ENCODE measurements at places on chromosomes 2 and 18.
A peak's percentile ranks its signal among the peaks of the same experiment; 100 is the strongest.

GRCh38 chr2:15299904-15300520, 261.1 kb downstream of the NBAS start:
- no peak for DNase-seq

DNA sequence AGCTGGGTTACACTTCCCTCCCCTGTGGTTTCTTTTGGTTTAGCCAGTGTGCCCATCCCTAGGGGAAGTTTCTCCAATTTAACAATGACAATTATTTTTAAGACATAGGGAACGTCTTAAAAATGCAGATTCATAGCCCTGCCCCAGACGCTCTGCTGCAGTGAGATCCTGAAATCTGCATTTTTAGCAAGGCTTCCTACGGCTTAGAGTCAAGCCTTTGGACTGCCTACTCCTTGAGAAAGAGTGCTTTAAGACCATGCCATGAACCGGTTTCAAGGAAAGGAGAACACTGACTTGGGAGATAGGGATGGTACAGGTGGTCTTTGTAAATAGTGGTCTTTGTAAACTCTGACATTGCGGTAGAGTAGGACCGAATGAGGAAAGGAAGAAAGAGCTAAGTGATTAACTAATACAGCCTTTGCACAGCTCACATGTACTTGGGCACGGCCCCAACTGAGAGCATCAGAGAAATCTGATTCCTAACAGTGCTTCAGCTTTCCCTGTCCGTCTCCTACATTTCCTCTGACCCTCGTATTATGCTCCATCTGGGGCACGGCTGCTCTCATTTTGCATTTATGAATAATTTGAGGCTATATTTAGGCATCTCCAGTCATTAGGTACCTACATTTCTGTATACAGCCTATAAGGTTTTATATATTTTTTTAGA, 217.6 kb upstream of the TANK start:
- DNase-seq = no peak

- peak; percentile 2 for DNase-seq
Observed at GRCh38 chr2:96336104-96336775, 674 bp downstream of the NCAPH start.

DNA sequence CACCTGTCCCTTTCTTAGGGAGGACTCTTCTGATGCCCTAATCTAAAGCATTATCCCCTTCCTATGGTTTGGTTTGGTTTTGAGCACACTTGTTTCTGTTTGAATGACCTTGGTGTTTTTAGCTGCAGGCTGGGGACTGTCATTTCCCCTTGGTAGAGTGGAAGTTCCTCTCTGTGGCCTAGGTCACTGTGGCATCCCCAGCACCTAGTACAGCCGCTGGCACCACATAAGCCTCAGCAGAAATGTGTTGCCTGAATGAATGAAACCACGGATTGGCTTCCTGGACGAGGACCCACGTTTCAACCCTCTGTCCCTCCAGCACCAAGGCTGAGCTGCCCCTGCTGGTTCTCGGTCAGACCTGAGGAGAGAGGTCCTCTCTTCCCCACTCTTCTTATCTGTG, 159.9 kb downstream of the CTIF start:
- no peak for DNase-seq

DNA sequence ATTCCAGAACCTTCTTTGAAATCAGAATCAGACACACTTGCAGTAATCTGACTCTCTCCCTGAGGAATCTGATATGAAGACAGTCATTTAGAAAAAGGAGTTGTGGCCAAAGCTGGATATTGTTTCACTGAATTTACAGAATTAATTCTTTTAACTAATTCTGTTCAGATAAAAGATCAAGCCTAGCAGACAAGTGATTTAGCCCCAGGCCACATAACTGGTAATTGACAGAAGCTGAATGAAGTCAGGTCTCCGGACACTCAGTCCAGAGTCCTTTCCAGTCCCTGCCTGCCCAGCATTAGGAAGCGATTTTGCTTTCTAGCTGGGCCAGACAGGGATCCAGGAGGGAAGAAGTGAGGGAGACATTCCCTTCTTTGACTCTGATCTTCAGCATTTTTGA, 110.7 kb upstream of the AQP4 start:
- no peak for DNase-seq

DNA sequence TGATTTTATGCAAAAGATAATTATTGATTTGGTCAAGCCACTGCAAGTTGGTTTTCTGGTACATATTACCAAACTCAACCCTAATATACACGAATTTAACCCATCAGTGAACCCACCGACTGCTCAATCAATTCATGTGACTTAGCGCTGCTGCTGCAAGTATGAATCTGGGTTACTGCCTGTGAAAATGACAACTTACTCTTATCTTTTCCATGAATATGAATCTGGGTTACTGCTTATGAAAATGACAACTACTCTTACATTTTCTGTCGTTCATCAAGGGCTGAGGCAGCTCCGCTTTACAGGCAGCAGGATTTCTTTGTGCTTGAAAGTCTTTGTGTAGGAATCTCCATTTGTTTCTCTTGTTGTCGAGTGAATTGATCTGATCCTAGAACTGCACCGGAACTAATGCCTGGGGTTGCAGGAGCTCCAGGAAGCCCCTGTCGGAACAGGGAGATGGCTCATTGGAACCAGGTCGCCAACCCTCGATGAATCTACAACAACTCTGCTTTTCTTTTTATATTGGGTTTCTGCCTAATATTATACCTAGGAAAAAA, 22.1 kb upstream of the ALKAL2 start:
- DNase-seq = no peak

GRCh38 chr2:78541451-78542267, 483.8 kb upstream of the REG3G start:
- peak; percentile 1 for DNase-seq

- no peak for DNase-seq
Observed at GRCh38 chr18:44986933-44987332, 306.2 kb downstream of the SETBP1 start.

- no peak for DNase-seq
Observed at GRCh38 chr2:238231251-238231793, 8.5 kb downstream of the HES6 start.

- peak; percentile 55 for DNase-seq
Observed at GRCh38 chr2:237732790-237733381, 65.7 kb upstream of the RBM44 start.

- no peak for DNase-seq
Observed at GRCh38 chr2:200856806-200857205, 7.7 kb downstream of the CLK1 start.

GRCh38 chr2:214261683-214262082, 149.2 kb upstream of the VWC2L start:
- no peak for DNase-seq

- DNase-seq = no peak
Observed at GRCh38 chr18:27022477-27022876, 157.0 kb upstream of the AQP4 start.

- DNase-seq = no peak
Observed at GRCh38 chr2:54059504-54059903, 55.9 kb upstream of the ACYP2 start.

- no peak for DNase-seq
Observed at GRCh38 chr2:136019825-136020224, 34.4 kb upstream of the DARS1 start.

- DNase-seq = no peak
Observed at GRCh38 chr18:51610481-51610880, 413.0 kb upstream of the MEX3C start.

GRCh38 chr2:83844490-83844889, 614.6 kb downstream of the SUCLG1 start:
- DNase-seq = no peak

DNA sequence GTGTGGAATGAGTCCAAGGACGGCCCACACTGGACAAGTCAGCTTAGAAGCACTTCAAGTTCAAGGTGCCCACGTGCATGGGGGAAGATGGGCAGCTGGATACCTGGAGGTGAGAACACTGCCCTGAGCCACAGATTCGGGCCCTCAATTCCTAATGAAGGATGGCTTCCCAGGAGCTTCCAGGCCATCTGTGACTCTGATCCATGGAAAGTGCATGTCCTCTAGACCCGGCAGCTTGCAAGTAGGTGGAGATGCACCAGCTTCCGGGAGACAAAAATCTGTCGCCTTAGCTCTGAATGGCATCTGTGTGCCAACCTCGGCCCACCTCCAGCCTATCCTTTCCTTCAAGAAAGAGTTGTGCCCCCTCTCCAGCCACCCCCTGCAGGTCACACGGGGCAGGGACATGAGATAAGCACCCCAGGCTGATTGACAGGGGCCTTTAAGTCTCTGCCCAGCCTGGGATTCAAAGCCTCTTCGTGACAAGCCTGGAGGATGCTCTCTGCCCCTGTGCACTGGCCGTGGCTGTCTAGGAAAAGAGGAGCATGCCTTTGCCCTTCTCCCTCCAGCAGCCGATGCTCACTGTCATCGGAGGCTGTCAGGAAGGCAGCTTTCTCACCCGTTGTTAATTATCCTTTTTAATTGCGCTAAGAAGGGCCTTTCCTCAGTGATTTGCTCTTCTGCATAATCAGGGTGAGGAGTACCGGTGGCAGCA, 65.5 kb downstream of the BIN1 start:
- no peak for DNase-seq

GRCh38 chr2:15127876-15128275, 433.3 kb downstream of the NBAS start:
- DNase-seq = peak; percentile 100

DNA sequence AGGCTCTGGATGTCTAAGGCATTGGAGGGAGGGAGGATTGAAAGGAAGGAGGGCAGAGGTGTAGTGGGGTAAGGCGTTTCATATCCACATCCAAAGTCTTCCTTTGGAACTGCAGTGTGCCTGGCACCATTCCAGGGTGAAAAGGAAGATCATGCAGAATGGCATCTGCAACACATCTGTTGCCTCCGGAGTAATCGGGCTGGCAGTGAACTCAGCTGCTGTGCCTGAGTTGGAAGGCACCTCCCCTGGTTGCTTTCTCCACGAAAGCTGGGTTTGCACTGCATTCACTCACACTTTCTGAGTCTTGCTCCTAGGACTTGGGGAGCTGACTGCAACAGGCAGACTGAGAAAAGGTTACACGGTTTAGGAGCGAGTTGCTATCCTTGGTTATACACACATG, 30.3 kb upstream of the SEC11C start:
- DNase-seq = no peak

DNA sequence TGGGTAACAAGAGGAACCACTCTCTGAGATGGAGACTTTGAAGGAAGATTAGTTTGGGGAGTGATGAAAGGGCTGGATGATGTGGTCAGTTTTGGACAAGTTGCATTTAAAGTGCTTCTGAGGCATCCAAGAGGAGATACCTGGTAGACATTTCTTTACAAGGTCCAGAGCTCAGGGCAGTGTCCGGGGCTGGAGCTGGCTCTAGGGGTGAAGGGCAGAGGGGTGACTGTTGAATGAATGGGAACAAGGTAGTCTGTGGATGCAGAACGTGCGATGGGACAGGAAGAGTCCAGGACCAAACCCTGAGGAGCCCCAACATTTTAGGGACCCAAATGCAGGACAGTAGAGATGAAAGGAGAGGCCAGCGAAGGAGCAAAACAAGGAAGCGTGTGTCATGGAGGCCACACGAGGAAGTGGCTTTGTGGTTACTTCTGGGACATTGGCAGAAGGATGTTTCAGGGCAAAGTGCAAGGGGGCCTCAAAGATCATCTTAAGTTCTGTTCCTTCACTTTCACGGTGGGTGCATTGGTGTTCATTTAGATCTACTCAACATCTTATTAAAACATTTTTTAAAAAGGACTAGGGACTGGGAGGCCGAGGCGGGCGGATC, 13.6 kb upstream of the GPR35 start:
- no peak for DNase-seq

- peak; percentile 15 for DNase-seq
Observed at GRCh38 chr18:70288851-70289328, at the start of gene SOCS6. SOCS6 (plus strand) TSS chr18:70289045; CDS start chr18:70324669, 35,624 bp downstream.

DNA sequence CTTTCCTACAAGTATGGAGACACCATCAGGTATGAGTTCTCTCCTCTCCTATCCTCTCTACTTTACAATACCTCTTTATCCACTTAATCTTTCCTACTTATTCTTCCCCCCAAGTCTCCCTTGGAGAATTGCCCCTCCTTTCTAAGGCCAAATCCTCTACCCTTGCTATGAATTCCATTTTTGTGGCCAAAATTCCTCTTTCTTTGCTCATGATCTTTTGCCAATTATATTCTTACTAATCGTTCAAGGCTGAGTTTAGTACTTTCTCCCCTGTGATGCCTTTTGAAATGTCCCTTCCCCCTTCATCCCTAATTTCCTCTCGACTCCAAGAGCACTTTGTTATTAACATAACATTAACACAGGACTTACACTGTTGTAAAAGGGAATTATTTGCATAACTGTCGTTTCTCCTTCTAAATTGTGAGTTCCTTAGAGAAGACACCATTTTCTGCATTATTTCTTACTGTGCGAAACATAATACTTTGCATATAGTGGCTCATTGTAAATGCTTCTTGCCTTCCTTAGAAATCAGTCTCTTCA, 133.4 kb downstream of the KCTD1 start:
- peak; percentile 62 for DNase-seq

GRCh38 chr2:110881908-110882307, 149.5 kb downstream of the ACOXL start:
- DNase-seq = no peak

DNA sequence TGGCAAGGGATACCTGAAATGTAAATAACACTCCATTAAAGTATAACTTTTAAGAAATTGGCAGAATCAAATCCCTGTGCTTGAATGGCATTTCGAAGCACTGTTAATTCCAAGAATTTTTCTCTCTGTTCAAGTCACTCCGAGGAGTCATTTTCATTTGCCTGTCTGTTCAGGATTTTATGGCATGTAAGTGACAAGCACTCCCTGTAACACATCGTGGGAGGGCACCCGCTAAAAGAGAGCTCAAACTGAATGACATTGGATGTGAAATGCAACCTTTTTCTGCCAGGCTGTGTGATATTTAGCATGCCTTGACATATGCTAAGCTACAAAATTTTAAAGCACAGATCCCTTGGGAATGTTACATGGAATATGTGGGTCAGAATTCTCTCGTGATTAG, 339.6 kb downstream of the LRRTM1 start:
- no peak for DNase-seq

DNA sequence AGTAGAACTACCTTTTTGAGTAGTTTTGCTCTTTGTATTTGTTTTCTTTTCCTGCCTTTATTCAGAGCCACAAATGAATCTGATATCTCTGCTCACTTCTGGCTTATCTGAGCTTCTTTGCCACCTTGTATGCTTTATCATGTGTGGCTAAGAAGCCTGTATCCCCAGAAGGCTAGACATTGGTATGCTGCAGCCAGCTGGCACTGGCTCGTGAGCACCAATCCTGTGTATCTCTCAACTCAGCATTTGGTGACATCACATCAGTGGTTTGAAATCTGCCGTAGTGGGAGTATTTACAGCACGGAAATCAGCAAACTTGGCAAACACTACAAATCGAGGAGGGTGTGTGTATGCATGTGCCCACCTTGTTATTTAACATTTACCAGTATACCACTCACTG, 183.7 kb upstream of the LHCGR start:
- no peak for DNase-seq
